Activated CD8-positive, alpha-beta memory T cell treated with anti-CD3 and anti-CD28 coated beads for 1 hour (primary cell): ENCODE measurements at places on chromosomes 5 and 9.

DNA sequence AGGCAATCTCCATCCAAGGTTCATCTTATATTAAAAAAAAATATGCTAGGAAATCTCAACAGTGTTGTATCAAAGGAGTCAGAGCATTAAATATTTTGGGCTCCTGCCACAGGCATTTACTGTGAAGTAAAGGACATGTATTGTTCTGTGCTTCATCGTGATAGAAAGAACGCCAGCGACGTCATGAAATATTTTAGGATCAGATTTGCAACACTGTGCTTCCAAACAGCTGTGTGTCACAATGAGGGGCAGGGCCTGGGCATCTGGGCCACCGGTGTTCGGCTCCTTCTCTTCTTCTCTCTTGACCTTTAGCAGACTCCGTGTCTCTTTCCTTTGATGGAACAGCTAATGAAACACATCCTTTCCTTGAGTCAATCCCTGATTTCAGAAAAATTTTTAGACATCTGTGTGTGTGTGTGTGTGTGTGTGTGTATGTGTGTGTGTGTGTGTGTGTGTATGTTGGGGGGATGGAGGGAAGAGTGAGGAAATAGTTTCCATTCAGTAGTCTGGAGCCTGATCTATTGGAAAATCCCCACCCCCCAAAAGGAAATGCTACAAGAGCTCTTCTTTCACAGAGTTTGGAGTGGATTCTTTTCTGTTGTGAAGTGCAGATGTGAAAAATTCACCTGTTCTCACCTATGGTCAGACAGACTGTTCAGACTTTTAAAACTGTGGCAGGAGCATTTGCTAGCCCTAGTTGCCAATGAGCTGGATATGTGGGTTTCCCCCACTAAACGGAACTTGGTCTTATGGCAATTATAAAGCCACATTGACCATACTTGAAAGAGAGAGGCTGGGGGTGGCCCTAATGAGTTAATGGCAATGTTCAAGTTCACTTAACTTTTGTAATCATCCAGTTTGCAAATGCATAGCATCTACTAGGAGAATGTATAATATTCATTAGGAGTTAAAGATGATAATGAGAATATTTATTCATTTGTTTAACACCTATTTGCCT is 18.1 kb upstream of the TNC start:
- DNase-seq = no peak

GRCh38 chr9:71518045-71518827 is 250.1 kb downstream of the CEMIP2 start:
- no peak for DNase-seq

DNA sequence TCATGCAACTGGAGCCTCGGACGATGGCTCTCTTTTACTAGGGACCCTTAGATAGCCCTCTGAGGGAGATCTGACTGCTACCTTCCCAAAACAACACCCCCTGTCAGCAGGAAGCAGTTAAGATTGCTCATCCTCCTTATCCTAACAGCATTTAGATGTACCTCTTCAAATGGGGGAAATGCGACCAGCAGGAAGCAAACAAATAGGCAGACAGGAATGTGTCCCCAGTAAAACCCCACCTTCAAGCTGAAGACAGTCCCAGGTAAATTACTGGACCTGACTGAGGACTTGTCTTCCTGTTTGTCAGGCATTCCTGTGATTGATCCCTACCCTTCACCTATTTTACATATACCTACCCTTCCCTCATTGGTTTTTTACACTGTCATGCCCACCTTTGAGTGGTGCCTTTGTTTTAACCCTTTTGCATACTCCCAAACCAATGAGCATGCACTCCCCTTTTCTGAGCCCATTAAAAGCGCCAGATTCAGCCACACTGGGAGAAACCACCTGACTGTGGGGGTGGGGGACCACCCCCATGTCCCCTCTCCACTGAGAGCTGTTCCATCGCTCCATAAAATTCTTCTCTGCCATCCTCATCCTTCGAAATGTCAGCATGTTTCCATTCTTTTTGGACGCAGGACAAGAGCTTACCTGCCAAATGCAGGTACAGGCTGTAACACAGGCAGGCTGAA is 954.0 kb upstream of the CDH6 start:
- no peak for DNase-seq

DNA sequence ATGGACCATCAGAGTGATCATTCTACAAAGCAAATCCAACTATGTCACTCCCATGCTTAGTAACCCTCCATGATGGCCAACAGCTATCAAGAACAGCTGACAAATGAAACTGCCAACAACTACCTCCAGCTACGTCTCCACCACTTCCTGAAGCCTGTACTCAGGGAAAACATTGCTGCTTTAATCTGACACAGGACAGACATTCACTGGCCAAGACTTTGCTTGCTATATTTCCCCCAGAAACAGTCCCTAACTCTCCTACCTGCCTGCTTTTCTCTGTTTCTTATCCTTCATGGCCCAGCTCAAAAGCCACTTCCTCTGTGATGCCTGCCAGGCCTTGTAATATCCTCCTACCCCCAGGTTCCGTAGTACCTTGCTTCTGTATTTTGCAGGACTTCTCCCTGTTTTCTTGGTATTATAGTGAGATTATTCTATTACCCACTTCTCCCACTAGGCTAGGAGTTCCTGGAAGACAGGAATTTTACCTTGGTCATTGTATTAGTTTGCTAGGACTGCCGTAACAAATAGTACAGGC is 14.7 kb upstream of the RAB14 start:
- DNase-seq = no peak

GRCh38 chr5:95543017-95543705 is 11.6 kb downstream of the SKIC3 start:
- no peak for DNase-seq

- DNase-seq = no peak
Observed at GRCh38 chr5:114191441-114191840, 170.4 kb upstream of the KCNN2 start.

DNA sequence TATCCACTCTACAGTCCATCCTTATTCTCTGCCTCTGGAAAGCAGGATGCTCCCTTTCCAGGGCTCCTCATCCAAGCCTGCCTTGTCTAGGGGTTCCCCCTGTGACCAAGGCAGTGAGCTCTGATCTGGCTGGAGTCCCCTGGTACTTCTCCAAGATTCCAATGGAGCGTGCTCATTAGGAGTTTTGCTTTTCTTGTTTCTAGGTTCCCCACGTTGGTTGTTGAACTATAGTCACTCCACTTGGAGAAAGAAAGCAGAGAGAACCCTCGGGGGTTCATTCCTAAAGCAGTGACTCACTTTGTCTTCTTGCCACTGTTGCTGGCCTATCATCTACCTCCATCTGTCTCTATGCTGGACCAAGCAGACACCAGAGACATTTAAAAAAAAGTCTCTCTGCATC is 192.6 kb downstream of the TLE4 start:
- no peak for DNase-seq

DNA sequence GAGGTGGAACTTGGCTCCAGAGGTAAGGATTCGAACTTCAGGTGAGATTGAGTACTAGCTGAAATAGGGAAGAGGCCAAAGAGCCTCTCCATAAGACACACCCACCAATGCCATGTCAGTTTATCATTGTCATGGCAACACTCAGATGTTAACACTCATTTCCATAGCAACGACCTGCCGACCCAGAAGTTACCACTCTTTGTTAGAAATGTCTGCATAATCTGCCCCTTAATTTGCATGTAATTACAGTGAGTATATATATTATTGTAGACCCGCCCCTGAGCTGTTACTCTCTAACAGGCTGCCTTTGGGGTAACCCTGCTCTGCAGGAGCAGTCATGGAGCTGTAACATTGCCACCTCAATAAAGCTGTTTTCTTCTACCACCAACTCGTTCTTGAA is 10.2 kb upstream of the NTRK2 start:
- DNase-seq = no peak

GRCh38 chr5:117191251-117191650 is 616.6 kb upstream of the SEMA6A start:
- no peak for DNase-seq

DNA sequence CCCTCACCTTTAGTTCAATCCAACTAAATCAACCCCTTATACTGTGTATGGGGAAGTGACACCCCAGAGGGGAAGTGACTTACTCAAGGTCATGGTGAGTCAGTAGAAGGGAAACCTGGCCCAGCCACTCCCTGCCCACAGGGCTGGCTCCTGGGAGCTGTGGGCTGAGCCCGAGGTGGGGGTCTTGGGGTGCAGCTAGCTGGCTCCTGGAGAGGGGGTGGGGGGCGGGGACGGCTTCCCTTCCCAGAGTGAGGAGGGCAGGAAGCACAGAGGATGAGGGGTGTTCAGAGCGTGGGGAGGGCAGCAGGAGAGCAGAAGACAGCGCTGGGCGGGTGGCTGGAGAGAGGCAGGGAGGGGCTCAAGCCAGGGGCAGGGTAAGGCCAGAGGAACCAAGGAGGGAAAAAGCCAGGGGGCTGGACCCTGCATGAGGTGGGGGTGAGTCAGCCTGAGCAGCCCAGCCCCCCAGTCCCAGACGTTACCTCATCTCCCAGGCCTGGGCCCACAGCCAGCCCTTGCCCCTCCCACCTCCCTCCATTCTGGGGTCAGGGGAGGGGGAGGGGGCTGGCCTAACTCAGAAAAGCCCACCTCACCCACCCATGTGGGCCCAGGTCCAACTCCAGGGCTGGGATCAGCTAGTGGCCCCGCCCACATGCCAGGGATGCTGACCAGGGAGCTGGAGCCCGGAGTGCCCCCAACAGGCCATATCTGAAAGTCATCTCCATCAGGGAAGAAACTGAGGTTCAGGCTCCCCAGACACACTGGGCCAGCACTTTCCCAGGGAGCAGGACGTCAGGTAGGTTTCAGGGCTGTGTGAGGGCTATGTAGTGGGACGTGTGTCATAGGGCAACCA is 2.8 kb downstream of the PDLIM7 start:
- no peak for DNase-seq

DNA sequence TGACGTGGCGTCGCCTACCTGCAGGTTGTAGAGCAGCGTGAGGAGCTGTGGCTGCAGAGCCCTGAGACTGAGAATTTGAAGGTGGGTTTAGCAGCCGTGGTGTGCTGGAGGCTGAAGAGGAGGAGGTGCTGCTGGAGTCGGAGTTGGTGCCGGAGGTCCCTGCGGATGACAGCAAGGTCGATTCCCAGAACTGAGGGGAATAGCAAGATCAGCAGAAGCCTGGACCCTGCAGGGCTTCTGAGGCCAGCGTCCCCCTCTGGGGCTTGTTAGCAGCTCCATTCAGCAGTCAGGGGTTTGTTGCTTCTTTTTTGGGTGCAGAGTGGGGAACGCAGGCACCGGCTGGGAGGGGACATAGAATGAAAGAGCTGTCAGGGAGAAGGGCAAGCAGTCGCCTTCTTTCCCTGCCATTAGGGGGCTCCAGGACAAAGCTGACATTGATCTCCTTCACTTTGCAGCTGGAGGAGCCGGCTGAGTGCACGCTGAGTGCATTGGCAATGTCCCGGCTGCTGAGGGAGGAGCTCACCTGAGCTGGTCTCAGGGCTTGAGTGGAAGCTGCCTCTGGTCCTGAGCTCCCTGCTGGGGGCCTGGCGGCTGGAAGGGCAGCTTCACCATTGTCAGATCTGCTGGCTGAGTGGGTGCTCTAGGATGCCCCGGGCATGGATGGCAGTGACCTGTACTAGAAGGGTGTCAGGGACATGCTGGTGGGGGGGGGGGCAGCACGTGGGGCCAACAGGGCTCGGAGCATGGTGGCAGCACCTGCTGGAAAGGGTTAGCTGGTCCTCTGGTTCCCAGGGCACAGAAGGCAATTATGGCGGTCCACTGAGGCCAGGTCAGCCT is 20.8 kb downstream of the OBP2B start:
- no peak for DNase-seq

- no peak for DNase-seq
Observed at GRCh38 chr9:16725066-16725465, 145.4 kb downstream of the BNC2 start.

DNA sequence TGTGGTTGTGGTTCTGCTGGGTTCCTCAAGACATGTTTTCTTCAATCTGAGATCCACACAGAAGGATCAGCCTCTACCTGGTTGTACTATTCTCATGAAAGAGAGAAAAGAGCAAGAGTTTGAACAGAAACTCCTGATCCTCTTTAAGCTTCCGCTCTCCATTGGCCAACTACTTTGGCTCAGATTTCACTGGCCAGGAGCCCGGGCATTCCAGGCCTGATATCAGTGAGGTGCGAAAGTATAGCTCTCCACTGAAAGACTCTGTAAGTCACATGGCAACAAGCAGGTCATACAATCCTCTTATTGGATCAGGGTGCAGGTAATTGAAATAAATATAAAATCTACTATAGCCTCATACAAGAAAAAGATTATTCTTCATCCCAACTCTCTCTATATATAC is 920.5 kb downstream of the TLE4 start:
- no peak for DNase-seq
